ENCODE measurements at places on chromosomes 5 and 9.

GRCh38 chr9:29160763-29161353 is 1587.6 kb upstream of the C9orf72 start:
- no peak for DNase-seq

DNA sequence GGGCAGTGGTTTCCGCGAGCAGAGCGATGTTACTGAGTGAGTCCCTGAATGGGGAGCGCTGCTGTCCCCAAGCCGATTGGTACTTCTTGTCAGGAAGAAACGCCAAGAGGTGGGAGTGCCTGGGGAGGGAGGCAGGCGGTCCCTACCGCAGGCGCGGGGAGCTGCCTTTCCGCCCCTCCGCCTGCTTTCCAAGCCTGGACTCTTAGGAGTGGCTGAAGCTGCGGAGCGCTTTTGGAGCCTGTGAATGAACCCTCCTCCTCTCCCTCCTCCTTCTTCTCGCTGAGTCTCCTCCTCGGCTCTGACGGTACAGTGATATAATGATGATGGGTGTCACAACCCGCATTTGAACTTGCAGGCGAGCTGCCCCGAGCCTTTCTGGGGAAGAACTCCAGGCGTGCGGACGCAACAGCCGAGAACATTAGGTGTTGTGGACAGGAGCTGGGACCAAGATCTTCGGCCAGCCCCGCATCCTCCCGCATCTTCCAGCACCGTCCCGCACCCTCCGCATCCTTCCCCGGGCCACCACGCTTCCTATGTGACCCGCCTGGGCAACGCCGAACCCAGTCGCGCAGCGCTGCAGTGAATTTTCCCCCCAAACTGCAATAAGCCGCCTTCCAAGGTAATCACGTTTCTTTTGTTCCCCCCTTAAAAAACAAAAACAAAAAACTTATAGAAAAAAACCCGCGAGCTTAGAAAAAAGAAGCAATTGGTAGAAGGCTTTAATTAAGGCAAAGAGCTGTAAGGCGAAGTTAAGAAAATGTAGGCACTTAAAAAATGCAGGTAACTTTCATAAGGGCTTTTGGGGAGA is at the start of gene VCAN:
VCAN (plus strand) TSS at position 340 of the 808 bp plus-strand sequence. CDS start 11,775 bp downstream, outside the sequence.
- peak; percentile 89 for DNase-seq

GRCh38 chr5:61293071-61293470 is 39.0 kb upstream of the ZSWIM6 start:
- no peak for DNase-seq

GRCh38 chr5:16311666-16312065 is 132.1 kb upstream of the MARCHF11 start:
- DNase-seq, result no peak

- DNase-seq, result no peak
Observed at GRCh38 chr9:73180403-73180802, 28.7 kb downstream of the ANXA1 start.

DNA sequence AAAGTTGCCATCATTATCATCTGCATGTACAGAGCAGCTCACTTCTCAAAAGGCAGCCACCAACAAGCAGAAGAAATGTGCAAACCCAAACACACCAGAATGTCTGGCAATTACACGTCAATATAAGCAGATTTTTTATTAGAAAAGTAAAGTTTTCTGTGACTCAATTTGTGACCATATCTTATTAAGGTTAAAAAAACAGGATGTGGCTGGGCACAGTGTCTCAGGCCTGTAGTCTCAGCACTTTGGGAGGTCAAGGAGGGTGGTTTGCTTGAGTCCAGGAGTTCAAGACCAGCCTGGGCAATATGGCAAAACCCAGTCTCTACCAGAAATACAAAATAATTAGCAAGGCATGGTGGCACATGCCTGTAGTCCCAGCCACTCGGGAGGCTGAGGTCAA is 176.7 kb downstream of the FANCC start:
- DNase-seq, result no peak

- DNase-seq, result no peak
Observed at GRCh38 chr9:69204326-69204725, 30.2 kb downstream of the TJP2 start.

GRCh38 chr5:131745703-131746102 is 51.1 kb downstream of the FNIP1 start:
- DNase-seq, result no peak

DNA sequence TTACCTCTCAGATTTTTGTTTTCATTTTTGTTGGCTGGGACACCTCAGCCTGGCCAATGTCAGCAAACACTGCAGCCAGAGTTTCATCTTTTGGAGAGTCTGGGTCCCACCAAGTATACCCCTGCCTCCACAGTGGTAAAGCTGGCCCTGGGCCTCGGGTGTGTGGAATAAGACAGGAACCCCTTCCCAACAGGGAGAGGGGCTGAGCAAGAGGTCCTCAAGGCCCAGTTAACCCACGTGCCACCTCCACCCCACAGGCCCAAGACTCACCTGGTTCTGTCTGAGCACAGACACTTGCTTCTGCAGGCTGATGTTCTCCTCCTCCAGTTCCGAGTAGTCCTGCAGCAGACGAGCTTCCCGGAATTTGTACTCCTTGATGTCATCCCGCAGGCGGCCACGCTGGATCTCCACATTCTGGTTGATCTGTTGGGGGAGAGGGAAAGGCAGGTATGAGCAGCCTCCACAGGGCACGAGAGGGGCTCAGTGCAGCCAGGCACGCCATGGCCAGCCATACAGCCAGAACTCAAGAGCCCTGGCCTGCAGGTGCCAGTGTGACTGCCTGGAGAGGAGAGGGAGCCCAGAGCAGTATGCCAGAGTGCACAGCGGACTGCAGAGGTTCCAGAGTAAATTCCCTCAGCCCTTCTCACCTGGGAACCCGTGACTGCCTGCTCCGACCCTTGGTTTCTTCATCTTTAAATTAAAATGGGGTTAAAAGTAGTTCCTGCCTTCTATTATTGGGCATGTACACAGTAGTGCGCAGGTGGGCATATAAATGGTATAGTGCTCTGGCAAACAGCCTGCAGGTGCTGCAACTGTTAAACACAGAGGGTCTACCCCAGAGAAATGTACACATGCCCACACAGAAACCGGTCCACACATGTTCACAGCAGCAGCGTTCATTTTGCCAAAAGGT is 42.0 kb downstream of the BICD2 start:
- DNase-seq, result no peak

DNA sequence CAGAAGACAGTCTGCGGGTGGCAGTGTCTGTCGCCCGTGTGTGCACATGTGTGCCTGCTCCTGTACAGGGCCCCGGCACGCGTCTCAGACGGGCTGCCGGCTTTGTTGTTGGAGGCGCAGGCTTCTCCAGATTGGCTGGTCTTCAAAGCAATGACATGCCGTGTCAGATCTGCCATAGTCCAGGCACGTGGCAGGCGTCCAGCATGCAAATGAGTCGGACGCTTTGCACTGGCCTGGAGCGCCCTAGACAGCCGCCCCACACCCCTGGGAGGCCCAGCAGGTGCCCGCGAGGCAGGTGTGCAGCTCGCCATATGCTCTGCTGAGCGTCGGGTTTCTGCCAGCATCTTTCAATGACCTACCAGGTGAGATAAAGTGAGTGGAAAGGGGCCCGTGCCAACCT is 71.5 kb downstream of the GADD45G start:
- no peak for DNase-seq

- no peak for DNase-seq
Observed at GRCh38 chr9:5696884-5697283, 68.0 kb downstream of the RIC1 start.

DNA sequence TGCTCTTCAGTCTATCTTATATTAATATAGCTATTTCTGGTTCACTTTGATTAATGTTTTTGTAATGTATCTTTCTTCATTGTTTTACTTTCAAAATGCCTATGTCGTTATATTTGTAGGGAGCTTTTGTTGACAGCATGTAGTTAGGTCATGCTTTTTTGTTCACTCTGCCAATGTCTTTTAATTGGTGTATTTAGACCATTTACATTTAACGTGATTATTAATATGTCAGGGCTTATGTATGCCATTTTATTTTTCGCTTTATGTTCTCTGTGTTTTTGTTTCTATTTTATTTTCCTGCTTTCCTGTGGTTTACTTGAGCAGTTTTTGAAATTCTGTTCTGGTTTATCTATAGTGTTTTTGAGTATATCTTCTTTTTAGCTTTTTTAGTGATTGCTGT is 10.8 kb downstream of the GARIN3 start:
- DNase-seq, result no peak

DNA sequence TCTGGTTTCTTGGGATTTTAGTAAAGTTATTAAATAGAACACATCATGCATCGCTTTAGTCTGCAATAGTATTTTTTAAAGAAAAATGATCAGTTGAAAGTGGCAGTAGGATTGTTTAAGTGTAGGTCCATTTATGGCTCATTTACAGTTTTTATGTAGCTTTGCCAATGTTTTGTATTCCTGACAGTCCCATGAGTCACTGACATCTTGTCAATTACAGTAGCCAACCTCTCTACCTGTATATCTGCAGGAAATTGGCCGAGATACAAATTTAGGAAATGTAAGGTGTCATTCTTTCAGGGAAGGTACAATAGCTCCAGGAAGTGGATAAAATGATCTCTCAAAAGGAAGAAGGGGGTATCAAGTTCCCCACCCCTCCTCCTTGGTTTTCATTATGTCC is 47.7 kb upstream of the MTAP start:
- no peak for DNase-seq

- DNase-seq, result no peak
Observed at GRCh38 chr9:131872006-131872405, 132.1 kb upstream of the RAPGEF1 start.

GRCh38 chr5:42785756-42786155 is 25.9 kb downstream of the SELENOP start:
- DNase-seq, result no peak

DNA sequence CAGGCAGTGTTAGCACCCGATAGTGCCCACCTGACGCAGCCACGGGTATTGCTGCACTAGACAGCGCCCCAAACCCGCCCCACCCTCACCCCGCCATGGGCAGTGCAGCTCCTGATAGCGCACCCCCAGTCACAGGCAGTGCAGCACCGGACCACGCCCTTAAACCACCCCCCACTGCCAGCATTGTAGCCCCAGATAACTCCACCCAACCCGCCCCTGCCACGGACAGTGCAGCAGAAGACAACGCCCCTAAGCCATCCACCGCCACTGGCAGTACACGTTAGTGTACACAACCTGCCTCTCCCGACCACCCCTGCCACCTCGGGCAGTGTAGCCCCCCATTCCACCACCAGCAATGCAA is 825 bp upstream of the PCAT7 start:
- DNase-seq, result no peak

DNA sequence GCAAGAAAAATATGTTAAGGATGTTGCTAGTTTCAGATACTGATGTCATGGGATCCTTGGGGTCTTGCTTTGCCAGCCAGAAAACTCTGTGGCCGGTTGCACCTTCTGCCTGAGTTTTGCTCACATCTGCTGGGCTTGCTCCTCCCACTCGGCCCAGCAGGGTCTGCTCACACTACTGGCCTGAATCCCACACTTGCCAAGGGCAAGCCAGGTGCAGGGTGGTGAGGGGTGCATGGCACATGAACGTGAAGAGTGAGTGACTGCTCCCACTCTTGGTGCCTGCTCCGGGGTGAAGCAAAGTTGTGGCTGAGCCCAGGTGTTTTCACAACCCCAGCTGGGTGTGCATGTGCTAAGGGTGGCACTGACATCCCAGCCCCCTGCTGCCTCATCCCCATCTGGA is 83.1 kb upstream of the STARD4 start:
- DNase-seq, result no peak

DNA sequence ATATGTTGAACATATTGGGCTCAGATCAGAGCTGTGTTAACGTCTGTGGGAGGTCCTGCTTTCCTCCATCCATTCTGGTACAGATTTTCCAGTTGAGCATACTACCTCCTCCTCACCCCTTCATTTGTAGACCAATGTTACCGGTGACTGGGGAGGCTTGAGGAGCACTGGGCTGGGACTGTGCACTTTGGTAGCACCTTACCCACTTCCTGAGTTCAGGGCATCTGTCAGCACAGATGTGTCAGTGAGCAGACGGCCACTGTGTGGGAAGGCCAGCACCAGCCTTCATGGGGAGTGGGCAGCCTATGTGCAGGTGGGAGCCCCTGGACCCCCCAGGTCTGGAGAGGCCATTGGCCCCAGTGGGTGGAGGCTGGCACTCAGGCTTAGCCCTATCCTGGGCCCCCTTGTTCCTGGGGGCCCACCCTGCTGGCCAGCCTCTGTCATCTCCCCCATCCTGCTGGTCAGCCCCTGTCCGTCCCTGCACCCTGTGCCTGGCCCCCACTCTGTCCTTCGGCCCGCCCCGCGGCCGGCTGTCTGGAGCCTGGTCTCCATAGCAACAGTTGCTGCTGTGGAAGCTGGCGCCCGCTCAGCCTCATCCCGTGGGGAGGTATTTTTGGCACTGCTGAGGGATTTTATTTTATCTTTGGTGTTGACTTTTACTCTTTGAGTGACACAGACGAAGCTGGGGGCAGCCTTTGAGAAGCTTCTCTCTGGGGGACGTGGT is 21.3 kb downstream of the WNK2 start:
- DNase-seq, result no peak

DNA sequence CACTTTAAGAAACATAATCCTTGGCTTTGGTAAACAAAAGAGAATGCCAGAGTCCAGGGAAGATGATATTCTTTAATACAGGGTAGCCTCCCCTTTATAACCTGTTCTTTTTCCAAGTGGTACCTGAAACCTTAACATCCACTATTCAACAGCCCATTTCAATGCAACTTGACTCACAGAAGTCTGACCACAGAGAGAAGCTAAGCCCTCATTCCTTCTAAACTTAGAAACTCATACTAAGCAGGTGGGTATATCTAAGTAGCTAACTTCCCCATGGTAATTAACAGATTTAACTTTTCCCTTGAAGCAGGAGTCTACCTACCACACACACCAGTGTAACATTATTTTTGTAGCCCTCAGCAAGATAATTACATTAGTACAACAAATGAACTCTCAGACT is 91.9 kb downstream of the CEMIP2 start:
- no peak for DNase-seq

GRCh38 chr5:112121258-112121657 is 297.8 kb downstream of the EPB41L4A start:
- DNase-seq, result no peak

- no peak for DNase-seq
Observed at GRCh38 chr5:150064681-150065220, 21.6 kb downstream of the CSF1R start.

- DNase-seq, result no peak
Observed at GRCh38 chr5:125778791-125779190, 644.4 kb upstream of the GRAMD2B start.

DNA sequence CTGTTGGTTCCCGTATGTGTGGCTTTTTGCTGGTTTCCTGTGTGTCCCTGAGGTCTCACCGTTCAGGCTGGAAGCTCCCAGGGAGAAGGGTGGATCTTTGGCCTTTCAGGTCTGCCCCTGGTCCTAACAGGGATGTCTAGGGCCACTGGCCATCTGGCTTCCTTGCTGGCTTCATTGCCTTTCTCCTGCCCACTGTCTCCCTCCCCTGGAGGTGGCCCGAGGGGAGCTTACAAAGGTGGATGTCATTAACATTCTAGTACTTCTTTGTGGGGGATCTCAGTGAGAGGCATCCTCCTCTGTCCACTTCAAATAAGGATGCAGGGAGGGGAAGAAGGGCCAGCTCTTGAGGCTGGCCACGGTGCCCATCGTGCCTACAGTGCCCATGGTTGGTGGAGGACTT is 35.2 kb downstream of the HMCN2 start:
- DNase-seq, result no peak

- DNase-seq, result no peak
Observed at GRCh38 chr5:123527190-123527589, 15.2 kb downstream of the CSNK1G3 start.

GRCh38 chr5:56520986-56521730 is 288.0 kb upstream of the ANKRD55 start:
- DNase-seq, result no peak
